Activated T-helper 1 cell treated with Interleukin-2 at 50 U/mL for 16 hours (primary cell): ENCODE measurements at places on chromosomes 12 and 14.

DNA sequence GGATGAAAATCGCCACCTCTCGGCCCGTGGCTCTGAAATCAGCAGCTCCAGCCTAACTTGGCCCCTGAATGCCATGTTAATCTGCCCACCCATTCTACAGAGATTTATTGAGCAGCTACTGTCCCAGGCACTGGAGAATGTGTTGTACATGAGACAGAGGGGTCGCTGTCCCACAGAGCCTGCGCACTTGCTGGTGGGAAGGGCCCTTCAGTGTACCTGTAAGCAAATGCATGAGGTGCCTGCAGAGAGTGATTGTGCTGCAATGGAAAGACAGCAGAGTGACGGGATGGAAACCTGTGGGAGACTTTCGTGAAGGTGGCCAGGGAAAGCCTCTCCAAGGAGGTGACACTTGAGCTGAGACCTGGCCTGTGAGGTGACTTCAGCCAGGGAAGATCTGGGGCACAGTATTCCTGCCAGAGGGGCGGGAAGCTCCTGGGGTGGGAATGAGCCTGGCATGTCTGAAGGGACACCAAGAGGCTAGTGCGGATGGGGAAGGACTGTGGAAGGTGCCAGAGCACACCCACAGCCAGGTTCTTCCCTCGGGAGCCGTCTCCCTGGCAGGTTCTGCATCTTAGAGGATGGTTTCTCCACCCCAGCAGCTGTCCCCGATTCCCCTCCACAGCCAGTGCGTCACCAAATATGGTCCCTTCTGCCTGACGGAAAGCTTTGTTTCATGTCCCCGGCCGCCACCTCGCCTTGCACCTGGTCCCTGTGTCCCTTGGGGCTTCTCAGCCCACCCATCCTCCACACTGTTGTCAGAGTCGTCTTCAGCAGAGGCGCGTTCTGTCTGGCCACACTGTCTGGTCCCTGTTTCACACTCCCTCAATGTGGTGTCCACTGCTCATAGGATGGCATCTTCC lies 8.7 kb downstream of the SMIM41 start:
- DNase-seq = no peak

- DNase-seq = no peak
Measured at GRCh38 chr14:90599748-90600507, 203.1 kb downstream of the CALM1 start.

DNA sequence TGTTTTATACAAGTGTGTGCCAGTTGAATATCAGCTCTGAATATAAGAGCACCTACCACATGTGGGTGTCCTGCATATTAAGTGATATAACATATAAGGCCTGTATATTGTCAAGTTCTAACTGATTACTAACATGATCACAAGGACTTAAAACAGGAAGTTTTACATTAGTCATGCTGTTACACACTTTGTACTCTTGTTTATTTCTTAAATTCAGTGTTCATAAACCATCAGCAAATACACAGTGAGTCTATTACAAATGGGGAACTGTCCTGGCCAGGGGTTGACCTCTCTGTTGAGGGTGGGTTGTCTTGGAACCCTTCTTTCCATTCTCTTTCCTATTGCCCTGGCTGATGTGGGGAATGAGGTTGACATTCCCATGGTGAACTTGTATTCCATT lies 19.1 kb downstream of the HELB start:
- DNase-seq = no peak

GRCh38 chr14:38339696-38340095 lies 83.8 kb upstream of the CLEC14A start:
- DNase-seq = no peak

DNA sequence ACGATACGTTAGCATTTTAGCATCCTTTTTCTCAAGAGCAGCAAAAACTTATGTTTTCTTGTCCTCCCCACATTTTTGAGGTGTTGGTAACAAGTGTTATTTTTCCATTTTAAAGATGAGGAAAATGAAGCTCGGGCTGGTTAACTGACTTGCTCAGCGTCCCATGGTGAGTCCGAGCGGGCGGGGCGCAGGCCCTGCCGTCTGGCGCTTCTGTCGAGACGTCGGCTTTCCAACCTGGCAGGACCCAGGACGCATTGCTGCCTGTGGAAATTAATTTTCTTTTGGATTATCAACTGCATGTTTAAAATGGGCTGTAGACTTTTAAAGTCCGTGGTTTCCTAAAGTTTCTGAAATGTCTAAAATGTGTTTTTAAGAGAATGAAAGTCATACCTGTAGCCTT lies 30.4 kb downstream of the XRCC3 start:
- no peak for DNase-seq

- DNase-seq = no peak
Measured at GRCh38 chr12:90959538-90960139, 4.7 kb upstream of the CCER1 start.

GRCh38 chr14:58637391-58638230 lies at the start of gene DACT1:
TSS of gene DACT1 (plus strand) at chr14:58637962. CDS start at chr14:58638203, 241 bp downstream.
- no peak for DNase-seq

DNA sequence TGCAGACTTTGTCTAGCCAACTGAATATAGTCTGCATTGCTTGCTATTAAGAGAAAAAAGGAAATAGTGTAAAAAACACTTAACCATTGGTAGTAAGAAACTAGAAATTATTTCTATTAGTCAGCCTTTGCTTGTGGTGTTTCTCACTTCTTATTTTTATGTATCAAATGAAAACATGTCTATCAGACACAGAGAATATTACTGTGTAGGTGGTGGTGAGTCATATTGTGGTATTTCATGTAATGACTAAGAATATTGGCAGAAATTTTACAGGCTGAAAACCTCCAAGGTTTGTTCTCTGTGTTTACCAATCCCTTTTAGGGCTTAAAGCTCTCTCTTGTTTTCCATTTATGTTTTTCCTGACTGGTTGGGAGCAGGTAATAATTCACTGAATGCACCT lies 87.2 kb downstream of the DAAM1 start:
- DNase-seq = no peak

GRCh38 chr14:35398071-35398584 lies 6.4 kb downstream of the NFKBIA start:
- no peak for DNase-seq

DNA sequence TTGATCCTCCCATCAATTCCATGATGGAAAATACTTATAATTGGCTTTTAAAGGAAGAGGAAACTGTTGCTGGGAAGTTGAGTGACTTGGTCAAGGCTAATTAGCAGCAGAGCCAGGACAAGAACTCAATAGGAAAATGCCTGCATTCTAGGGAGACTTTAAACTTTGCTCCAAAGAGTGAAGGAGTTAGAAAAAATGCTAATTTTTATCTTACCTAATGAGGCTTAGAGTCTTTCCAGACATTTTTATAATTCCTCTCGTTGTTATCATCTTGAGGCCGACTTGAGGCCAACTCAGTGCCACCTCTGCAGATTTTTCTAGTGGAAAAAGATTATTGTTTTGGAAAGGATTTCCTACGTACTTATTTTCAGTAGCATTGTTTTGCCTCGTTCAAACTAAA lies 344.6 kb downstream of the ETNK1 start:
- no peak for DNase-seq
